Activated naive CD8-positive, alpha-beta T cell treated with anti-CD3 and anti-CD28 coated beads for 36 hours (primary cell): ENCODE measurements at places on chromosomes 1 and 21.

DNA sequence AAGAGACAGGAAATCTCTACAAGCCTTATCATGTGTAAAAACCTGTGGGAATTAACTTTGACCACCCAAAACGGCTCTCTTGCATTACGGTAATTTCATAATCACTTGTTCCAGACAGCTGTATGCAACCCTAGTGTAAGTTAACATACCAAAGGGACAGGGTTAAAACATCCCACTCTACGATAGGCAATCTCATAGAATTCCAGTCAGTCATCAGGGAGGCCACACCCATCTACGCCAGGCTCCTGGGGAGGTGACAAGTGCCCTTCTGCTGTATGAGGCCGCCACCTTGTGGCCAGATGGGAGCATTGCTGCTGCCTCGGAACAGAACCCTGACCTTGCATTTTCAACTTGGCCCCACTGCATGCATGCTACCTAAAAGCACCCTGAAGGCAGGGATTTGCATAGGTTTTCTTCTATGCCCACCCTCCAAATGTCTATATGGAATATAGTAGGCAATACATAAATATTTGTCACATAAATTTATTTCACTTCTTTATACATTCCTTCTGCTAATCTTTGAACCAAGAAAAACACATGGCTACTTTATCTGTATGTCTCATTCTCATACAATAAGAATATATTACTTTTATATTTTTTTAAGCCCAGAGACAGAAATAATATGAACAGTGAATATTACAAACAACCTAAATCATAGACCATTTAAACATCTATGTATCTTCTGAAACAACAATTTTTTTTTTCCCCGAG, 12.6 kb downstream of the HSF2BP start:
- DNase-seq: peak; percentile 79

- no peak for DNase-seq
Observed at GRCh38 chr1:55420929-55421716, 206.0 kb upstream of the USP24 start.

DNA sequence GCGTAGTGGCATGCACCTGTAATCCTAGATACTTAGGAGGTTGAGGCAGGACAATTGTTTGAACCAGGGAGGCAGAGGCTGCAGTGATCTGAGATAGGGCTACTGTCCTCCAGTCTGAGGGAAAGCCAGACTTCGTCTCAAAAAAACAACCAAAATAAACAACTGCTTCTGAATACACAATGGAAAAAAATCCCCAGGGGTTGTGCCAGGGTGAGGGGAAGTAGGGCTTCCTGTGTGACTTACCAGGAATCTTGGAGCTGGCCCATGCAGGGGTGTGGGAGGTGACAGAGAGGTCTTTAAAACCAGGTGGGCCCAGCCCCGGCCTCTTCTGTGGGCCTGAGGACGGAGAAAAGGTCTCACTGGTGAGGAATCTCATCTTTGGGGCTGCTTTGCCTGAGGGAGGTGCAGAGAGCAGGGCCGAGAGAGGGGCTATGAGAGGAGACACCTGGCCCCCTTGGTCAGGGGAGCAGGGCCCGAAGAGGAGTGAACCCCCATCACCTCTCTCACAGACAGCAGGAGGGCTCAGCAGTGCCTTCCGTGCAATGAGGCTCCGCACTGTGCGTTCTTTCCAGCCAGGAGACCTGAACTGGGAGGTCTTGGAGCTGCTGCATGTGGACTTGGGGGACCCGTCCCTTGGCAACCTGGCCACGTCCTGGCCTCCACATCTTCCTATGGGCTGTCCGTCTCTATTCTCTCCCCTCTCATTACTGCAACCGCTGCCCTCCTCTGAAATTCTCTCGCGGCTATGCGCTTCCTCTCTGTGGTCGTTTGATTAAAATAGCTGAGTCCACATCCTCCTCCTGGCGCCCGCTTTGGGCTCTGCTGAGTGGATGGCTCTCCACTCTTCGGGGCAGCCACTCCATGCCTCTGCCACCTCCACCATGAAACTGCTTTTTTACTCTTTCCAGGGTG, 10.7 kb downstream of the PLA2G5 start:
- DNase-seq: no peak

DNA sequence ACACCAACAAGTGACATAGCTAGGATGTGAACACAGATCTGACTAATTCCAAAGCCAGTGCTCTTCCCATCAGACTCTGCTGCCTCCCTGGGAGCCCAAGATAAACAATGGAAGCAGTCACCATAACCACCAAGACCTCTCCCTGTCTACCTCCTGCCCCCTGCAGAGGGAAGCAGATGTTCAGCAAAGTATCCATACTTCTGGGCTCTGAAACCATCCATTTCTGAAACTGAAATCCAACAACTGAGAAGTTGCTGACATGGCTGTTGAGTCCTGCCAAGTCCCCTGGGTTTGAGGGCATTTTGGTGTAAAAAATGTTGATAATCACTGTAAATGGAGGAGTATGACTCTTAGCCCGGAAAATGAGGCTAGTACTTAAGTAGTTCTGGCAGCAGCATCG, 102.1 kb downstream of the TYW3 start:
- no peak for DNase-seq
